ENCODE measurements at places on chromosomes 5 and 9. TPM values are rescaled to one million over a fixed set of nuclear protein-coding genes. Genes with fewer than 3 reads are reported as not detected.

Gene GRPEL2
- 4.0 TPM for total RNA-seq

DNA sequence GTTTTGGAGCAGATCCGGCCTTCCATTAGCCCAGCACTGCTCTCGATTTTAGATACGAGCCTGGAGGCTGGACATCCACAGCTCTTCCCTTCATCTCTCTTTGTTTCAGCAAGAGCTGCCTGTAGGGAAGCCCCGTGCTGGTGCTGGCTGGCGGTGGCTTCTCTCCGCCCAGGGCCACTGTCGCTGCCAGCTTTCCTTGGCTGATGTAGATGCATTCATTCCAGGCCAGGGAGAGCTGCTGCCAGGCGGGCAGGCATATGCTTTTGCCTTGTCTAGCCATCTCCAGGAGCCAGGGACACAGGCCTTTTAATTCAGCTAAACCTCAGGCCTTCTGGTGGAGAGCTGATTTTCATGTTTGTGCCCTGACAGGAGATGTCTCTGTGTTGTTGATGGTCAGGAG, 409.3 kb upstream of the CLINT1 start:
- DNase-seq = no peak

GRCh38 chr9:125854553-125855275, 107.5 kb downstream of the PBX3 start:
- no peak for DNase-seq

GRCh38 chr5:68521776-68522175, 306.2 kb downstream of the PIK3R1 start:
- no peak for DNase-seq

DNA sequence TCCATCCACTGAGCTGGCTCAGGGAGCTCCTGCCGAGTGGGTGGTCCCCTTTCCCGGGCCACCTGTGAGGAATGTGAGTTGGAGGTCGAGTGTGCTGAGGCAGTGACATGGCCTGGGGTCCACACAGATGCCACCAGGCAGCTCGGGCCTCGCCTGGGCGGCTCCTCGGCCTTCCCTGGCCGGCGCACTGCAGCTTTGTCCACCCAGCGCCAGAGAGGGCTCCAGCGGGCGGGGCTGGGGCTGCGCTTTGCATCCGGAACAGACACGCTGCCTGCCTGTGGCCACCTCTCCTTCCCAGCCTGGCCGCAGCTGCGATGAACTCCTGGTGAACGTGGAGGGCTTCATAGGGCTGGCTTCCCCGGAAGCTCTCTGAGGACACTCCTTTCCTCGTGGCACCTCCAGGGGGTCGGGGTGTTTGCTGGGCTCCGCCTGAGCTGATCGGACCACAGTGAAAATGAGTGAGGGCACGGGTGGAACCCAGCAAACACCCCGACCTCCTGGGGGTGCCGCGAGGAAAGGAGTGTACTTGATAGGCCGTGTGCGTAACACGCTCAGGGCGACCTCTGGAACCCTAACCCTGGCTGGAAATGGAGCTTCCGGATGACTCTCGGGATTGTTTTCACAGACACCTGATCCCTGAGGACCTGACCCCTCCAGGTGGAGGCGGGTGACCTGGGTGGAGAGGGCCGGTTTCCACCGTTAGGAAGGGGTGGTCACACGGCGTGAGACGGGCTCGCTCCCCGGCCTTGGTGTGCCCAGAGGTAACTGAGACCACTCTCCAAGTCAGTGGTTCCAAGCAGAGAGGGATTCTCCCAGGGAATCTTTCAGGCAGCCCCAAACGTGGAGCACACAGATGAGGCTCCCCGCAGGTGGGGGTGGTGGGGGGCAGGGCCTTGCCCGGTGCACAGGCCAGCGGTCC, 31.8 kb upstream of the RXRA start:
- DNase-seq = no peak
